ENCODE measurements at places on chromosomes 5 and 9. TPM values are rescaled to one million over a fixed set of nuclear protein-coding genes. Genes with fewer than 3 reads are reported as not detected.

DNA sequence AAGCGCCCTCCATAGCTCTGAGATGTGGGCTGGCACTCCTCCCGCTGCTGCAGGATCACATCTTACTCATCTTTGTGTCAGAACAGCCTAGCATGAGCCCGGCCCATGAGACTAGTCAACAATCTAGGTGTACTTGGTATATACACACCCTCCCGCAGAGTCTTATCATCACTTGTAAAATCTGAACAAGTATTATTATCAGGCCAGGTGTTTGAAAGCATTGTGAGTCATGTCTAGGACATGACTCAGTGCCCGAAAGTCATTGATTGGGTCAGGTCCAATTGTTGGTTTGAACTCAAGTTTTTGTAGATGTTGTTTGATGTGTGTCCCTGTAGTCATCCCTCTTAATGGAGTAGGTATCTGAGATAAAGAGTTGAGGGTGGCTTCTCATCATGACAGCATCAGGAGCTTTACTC lies 108.7 kb downstream of the CFAP90 start:
- no peak for DNase-seq

GDNF gene
- 0.34 TPM for polyA plus RNA-seq

EXD3 gene
- polyA plus RNA-seq, result 18.9 TPM

POC5 gene
- polyA plus RNA-seq, result 6.1 TPM

GRCh38 chr5:56206126-56206910 lies 26.8 kb downstream of the ANKRD55 start:
- DNase-seq, result no peak

DNA sequence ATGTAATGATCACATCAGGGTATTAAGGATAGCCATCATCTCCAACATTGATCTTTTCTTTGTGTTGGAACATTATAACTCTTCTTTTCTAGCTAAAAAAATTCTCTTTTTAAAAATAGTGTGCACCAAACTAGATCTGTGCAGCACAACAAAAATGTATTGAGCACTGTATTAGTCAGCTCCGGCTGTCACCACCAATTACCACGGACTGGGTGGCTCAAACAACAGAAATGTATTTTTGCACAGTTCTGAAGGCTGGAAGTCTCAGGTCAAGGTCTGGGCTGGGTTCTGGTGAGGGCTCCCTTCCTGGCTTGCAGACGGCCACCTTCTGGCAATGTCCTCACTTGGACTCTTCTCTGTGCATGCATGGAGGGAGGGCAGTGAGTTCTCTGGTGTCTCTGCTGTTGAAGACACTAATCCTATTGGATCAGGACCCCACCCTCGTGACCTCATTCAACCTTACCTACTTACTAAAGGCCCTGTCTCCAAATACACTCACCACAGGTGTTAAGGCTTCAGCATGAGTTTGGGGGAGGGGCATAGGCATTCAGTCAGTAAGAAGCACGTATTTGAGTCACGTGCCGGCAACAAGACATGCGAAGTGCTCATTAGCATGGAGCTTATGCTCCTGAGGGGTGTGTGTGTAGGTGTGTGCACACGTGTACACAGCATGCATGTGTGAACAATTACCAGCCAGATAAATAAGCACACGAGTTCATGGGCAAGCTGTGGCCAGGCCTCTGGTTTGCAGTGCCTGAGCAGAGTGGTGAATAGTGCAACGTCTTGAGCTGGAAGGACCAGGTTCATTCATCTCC lies 89.4 kb upstream of the SH3PXD2B start:
- no peak for DNase-seq

- peak; percentile 0 for DNase-seq
These were observed 35.7 kb upstream of the CDH18 start for GRCh38 chr5:20023686-20024180.
